ENCODE measurements at places on chromosomes 11 and 22.

DNA sequence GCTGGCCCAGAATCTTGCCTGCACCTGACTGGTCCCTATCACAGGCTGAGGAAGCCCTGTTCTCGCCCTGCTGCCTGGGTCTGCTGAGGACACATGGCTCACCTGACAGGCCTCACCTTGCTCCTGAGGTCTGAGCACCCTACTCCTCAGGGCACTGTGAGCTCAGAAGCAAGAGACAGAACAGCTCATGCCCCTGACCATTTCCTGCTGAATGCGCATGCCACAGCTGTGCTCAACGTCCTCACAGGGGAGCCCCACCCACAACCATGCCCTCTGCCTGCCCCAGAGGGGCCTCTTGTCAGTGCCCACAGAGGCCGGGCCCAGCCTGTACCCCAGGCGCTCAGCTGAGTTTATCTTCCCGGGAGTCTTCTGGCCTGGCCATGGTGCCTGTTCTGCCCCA is 2.8 kb upstream of the TSPO start:
- no peak for DNase-seq

DNA sequence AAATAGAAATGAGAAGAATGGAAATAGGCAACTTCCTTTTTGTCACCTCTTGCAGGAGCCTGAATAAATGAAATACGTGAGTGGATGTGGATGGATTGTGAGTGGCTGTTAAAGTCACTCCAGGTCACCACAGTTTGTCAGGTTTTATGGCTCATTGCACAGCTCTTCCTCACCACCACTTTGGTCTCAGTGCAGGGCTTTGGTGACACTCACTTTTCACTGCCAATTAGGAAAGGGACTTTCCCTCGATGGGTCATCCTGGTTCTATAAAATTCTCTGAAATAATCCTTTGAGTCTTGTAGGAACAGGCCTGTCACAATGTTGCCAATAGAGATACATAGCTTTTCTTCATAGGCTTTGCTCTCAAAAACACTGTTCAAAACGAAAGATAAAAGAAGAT is 172.4 kb upstream of the C11orf87 start:
- no peak for DNase-seq

- DNase-seq = no peak
These were observed 15.6 kb upstream of the CRYBB3 start for GRCh38 chr22:25183949-25184619.

- DNase-seq = no peak
These were observed 146.0 kb downstream of the BBOX1 start for GRCh38 chr11:27186580-27186979.

DNA sequence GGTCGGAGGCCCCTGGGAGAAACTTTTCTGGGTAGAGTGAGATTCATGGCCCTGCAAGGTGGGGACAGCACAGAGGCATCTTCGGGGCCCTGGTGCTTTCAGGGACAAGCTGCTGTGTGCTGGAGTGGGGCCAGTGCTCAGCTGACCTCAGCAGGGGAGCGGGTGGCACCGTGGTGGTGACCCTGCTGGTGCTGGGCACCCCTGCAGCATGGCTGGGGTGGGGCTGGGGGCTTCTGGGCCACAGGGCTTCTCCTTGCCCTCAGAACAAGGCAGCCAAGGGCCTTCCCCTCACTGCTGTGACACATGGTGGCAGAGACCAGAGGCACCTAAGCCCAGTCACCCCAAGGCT is 24.9 kb upstream of the GNB1L start:
- DNase-seq = no peak

Measured in stimulated activated naive CD8-positive, alpha-beta T cell treated with anti-CD3 and anti-CD28 coated beads, Interleukin-15, Interleukin-2, amounts not matched to agents 100 U/mL and 50 U/mL, for 24 hours (primary cell).